HepG2 (cell line): ENCODE measurements at places on chromosomes 1 and 21.

DNA sequence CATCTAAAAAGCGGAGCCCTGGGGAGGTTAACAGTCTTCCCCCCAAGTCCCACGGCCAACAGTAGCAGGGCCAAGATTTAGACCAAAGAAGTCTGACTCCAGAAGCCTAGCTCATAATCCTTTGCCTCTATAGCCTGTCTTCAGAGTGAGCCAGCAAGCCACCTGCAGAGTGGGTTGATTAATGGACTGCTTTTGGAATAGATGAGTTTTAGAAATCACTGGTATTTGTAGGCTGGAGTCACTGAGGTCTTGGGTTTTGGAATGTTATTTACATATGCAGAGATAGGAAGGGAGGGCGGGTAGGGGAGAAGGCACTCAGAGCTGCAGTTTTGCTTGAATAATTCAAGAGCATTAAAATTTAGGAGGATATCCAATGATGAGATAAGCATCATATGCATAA is 90.8 kb upstream of the L1TD1 start:
- DNase-seq, result no peak

DNA sequence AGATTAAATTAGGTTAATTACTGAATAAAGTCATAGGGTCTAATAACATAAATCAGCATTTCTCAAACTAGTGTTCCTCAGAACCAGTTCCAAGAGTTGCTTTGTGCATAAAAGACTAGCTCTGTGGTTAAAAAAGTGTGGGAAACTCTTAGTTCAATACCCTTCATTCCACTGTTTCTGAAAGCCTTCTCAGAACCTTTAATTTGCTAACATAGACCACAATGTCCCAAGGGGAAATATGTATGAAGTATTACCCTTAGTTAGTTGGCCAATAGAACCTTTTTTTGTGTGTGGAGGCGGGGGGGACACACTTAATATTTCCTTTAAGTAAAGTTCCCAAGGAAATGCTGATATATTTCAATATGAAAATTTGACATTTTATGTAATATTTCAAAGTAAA is 20.4 kb downstream of the ODF2L start:
- DNase-seq, result no peak

DNA sequence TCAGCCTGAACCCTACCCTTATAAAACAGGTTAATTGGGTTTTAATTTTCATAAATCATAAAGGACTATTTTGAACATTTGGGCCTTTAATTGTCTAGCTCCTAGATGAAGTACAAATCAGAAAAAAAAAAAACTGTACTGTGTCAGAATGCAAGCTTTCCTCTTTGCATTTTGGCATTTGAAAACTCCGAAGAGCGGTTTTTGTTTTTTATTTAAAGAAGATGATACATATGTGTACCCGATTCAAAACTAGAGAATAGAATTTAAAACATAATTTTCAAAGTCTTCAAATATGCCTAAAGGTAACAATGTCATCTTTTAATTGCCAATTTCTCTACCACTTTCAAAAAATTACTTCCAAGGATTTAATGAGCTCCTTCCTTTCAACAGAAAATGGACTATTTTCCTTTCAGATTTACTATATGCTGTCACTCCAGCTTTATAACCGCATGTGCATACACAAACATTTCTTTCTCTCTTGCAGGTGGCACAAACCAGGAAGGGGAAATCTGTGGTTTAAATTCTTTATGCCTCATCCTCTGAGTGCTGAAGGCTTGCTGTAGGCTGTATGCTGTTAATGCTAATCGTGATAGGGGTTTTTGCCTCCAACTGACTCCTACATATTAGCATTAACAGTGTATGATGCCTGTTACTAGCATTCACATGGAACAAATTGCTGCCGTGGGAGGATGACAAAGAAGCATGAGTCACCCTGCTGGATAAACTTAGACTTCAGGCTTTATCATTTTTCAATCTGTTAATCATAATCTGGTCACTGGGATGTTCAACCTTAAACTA is 33.7 kb downstream of the MRPL39 start:
- DNase-seq, result peak; percentile 6

GRCh38 chr1:208724079-208724478 is 479.9 kb upstream of the PLXNA2 start:
- DNase-seq, result no peak

GRCh38 chr1:173857363-173857917 is 10.3 kb downstream of the GAS5 start:
- DNase-seq, result no peak

GRCh38 chr1:14925336-14926136 is 228.0 kb upstream of the TMEM51 start:
- DNase-seq, result no peak

GRCh38 chr1:1173793-1174415 is at the start of gene TTLL10:
TSS of gene TTLL10 (plus strand) at chr1:1173880. CDS start at chr1:1179216, 5,336 bp downstream.
- no peak for DNase-seq

GRCh38 chr21:41115851-41116250 is 52.1 kb upstream of the BACE2 start:
- DNase-seq, result no peak

GRCh38 chr1:43549921-43550597 is 19.4 kb downstream of the PTPRF start:
- DNase-seq, result no peak

DNA sequence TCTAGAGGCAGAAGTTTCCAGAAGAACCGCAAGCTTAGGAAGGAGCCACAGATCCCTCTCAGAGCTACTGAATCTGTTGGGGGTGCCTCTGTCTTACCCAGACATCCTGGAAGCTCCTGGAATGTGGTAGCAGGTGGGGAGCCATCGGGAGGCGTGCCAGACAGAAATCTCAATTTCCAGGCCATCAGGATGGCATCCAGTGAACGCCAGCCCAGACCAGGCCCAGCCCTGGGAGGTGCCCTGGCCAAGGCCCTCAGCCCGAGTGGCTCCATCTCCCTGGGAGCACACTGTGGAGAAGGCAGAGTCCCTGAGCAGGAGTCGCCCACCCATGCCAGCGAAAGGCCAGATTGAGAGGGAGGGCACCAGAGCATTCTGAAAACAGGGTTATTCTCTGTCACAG is 2.5 kb downstream of the ABCA4 start:
- no peak for DNase-seq

- DNase-seq, result no peak
Measured at GRCh38 chr1:54485416-54485815, 62.6 kb upstream of the ACOT11 start.
